H4 (cell line): ENCODE measurements at places on chromosomes 5 and 9.

GRCh38 chr5:67195406-67196275, 958 bp downstream of the CD180 start:
- DNase-seq = no peak

- no peak for DNase-seq
These were observed 14.3 kb upstream of the RANBP6 start for GRCh38 chr9:6029604-6030274.

DNA sequence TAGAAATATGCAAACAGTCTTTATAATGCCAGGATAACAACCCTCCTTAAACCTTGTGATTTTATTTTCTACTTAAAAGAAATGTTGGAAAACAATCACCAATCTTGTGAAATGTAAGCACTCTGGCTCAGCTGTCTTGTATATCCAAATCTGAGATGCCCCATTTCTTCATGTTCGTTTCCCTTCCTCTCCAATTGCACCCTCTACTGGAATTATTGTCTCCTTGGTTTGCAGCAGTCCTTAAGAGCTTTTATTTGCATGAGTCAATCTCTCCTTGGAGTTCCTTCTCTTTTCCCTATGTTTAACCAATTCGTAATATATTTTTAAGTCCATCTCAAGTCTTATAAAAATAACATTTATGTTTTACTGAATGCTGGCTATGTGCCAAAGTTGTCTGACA, 362.0 kb upstream of the CDH10 start:
- peak; percentile 84 for DNase-seq

DNA sequence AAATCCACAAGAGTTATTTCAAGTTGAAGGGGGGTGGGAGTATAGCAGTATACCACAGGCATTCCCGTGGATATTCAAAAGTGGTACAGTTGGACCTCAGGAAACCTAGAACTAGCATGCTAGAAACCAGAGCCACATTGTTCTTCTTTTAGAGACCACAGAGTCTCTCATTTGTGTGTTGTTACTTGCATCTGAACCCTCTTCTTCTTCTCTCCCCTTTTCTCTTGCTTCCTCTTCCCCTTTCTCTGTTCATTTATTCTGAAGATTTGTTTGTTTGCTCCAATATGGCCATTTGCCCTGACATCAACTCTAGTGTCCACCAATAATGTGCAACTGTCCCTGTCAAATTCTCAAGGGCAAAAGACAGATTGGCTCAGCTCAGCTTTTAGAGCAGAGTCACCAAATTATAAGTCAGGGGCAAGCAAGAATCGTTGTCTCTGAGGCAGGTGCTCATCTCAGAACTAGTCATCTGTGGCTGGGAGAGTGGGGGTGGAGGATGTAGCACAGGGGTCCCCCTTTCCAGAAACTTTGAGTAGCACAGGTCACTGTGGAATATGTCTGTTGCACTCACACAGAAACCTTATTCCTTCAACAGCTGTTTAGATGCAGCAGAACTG, 321.1 kb downstream of the ARRDC3 start:
- DNase-seq = no peak

GRCh38 chr9:70410368-70410767, 4.1 kb downstream of the KLF9 start:
- DNase-seq = peak; percentile 22

DNA sequence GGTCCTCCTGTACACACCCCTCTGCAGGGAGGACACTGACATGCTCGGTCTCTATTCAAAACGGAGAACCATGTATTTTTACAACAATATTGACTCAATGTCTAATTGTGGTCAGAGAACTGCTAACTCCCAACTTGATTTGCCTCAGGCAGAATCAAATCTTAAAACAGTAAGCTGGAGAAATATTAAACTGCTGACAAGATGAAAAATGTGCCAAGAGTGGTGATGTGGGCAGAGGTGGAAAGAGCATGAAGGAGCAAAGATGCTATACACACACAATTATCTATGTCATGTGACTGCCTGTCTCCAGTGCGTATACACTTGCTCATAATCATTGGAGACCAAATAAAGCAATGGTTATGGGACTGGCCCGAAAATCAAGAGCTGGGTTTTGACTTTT, 556.1 kb upstream of the ZNF608 start:
- no peak for DNase-seq

DNA sequence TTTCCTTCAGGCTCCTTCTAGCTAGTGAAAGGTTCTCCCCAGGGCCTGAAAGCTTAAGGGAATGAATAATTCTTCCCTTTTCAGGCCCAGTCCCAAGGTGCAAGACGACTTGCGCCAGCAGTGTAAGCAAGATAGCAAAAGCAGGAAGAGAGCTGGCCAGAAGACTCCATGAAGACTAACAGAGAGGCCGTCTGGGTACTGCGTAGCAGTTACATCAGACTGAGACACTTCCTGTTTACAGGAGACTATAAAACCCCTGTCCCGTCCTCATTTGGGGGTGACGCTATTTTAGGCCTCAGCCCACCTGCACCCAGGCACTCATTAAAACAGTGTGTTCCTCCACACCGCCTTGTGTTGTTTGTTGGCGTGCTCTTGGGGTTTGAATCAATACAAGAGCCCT, 90.7 kb upstream of the MOCS2 start:
- no peak for DNase-seq

- DNase-seq = no peak
These were observed 139.3 kb downstream of the EMB start for GRCh38 chr5:50301756-50302155.

- no peak for DNase-seq
These were observed 1368.6 kb upstream of the C9orf72 start for GRCh38 chr9:28941856-28942255.

DNA sequence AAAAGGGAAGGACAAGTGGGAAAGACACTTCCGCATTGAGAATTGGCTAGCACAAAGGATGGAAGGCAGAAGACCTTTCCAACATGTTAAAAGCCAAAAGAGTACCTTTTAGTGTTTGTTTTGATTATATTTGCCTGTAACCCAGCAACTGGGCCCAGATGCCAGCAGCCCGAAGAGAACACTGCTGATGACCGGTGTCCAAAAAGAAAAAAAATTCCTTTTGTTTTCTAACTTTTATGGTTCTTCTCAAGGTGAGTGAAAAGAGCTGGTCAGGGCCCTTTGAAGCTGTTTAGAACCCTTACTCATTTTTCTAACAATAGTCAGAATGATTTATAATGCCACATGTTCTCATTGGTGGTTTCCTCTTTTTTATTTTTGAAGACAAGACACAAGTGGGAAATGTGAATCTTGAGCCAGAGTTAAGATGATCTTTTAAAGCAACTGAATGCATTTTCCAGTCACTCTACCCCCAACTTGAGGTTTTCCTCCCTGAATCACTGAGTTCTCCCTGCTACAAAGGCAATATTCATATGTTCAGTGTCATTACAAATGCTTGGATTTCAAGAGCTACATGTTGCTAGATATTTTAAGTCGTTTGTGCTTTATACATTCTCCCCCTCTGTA, 32.3 kb upstream of the ZNF462 start:
- no peak for DNase-seq

GRCh38 chr9:119298076-119298853, 71.0 kb downstream of the BRINP1 start:
- DNase-seq = no peak

DNA sequence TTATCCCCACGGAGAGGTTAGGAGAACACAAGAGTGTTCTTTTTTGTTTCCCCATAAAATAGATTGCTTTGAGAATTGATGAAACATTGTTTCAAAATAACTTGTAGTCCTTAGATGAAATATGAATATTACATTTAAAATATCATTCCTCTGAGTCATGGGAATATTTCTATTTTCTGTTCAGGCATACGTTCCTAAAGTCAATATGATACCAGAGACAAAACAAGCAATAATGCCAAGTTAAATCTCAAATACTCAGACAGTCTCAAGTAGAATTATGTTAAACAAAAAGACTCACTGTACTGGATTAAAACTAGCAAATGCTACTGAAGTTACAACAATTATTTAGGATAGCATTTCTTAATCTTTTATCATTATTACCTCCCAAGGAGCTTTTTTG, 111.7 kb upstream of the C6 start:
- DNase-seq = no peak

- DNase-seq = no peak
These were observed 21.2 kb downstream of the FAXDC2 start for GRCh38 chr5:154829181-154829588.

DNA sequence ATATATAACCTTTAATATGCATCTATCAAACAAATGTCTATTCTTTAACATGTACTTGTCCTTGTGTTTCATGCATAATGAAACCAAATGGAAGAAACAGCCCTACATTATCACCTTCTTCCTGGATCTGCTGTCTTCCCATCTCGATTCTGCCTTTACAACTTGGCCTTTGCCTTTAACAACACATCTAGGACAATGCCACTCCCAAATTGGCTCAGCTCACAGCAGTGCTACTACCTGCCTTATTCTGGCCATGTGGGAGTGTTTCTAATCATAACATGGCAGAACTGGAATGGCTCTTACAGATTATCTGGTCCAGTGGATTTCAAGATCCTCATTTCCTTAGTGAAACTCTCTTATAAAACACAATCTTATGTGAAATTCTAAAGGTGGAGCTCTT, 176.5 kb downstream of the CARTPT start:
- DNase-seq = no peak

DNA sequence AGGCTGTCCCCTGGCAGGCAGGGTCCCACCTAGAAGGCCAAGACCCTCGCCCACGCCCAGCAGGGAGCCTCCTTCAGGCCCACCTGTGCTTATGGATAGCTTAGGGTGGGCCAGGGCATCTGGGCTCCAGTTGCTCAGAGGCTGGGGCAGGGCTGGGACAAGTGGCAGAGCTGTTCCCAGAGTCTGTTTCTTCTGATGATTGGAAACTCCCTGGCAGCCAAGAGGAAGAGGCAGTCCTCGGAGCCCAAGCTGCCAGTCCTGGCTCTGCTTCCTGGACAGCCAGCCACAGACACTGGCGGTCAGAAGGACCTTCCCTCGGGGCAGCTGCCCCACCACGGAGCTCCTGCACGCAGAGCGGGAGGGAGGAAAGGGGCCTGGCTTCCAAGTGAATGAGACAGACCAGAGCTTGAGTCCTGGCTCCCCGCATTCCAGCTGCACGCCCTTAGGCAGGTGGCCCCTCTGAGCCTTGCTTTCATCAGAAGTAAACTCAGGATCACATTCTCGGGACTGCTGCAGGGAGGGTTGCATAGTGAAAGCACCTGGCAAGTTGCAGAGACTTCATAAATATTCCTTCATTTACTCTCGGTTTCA, 37.9 kb upstream of the GABRP start:
- peak; percentile 10 for DNase-seq

- no peak for DNase-seq
These were observed 437.9 kb downstream of the EFNA5 start for GRCh38 chr5:107232788-107233187.

DNA sequence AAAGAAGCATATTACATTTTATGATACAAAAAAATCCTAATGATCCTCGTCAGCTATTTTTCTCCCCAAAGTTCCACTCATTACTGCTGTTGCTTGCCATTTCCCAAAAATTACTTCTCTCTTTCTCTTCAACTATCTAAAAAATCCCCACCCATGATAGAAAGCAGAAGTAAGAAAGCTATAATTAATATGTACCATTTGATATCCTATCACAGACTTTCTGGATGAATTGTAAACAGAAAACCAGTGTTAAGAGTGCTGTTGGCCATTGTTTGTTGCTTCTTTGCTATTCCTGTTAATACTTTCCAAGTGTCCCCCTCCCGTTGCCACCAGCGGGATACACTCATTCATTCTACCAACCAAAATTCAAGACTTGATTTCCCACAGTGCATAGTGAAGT, 136.3 kb upstream of the SMARCA2 start:
- no peak for DNase-seq

DNA sequence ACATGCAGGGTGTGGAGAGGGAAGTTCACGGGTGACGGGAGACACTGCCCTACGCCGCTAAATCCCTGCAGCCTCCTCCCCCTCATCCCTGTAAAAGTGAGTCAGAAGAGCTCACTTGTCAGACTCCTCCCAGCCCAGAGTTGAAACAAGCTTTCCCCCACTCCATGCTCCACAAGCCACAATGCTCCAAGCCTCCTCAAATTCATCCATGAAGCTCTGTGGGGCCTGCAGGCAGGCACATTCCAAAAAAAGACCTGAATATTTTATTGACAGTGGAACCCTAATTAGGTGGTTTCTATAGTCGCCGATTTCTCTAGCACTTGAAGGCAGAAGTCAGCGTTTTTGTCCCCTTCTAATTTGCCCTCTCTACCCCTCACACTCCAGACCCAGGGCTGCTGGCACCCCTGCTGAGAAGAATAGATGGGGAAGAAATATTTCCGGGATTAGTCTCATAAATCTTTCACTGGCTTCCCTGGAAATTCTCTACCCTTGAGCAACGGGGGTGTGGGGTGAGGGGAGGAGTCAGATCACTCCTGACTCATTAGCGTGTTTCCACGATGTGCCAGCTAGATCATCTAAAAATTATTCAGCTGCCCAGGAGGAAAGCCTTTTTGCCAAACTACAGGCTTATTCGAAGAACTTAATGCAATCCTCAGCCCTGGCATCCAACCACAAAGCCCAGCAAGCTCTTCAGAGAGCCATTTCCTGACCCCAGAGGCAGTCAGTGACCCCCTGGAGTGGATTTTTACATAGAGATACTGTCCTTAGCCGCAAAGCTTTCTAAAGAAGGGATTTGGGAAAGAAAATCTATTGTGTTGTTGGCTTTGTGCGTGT, 97.1 kb downstream of the ENC1 start:
- peak; percentile 80 for DNase-seq

DNA sequence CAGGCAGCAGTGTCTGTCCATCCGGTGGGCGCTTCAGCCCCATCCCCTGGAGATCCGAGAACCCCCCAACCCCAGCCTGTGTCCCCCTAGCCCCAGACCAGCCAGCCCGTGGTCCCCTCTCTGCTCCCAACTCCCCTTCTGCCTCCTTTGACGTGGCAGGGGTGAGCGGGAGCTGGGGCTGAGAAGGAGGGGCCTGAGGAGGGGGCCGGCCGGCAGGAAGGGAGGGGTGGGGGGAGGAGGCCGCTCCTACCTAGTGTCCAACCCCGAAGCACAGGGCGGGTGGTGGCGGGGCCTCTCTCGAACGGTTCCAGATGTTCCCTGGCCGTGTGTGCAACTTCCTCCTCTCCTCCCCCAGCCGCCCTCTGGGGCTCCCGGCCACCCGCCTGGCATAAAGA, 31.0 kb downstream of the GOLGA2 start:
- no peak for DNase-seq

GRCh38 chr9:7405924-7406604, 393.5 kb downstream of the DMAC1 start:
- no peak for DNase-seq

- no peak for DNase-seq
These were observed 134.5 kb upstream of the SPEF2 start for GRCh38 chr5:35483191-35483590.

GRCh38 chr5:5061836-5062235, 78.3 kb upstream of the ADAMTS16 start:
- no peak for DNase-seq

- DNase-seq = peak; percentile 69
These were observed 7.3 kb downstream of the UBTD2 start for GRCh38 chr5:172276214-172276613.

- no peak for DNase-seq
These were observed 25.6 kb upstream of the HMGCS1 start for GRCh38 chr5:43338862-43339261.

GRCh38 chr5:56457887-56458812, 225.0 kb upstream of the ANKRD55 start:
- DNase-seq = no peak

GRCh38 chr5:108735790-108736189, 11.9 kb upstream of the FER start:
- DNase-seq = no peak
